ENCODE measurements at places on chromosomes 12 and 14.

DNA sequence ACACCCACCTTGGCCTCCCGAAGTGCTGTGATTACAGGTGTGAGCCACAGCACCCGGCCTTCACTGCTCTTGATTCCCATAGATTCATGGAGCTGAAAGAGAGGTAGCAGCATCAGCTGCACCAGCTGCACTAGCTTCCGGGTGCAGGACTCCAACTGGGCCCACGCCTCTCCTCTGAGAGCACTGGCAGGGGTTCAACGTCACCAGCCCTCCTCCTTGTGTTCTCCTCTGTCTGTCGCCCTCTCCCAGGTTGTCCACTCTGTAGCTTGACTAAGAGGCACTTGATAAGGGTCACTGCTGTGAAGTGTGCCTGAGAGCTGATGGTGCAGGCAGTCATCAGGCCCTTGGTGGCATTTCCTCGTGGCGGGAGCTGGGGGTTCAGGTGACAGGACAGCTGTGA lies 28.3 kb downstream of the MLXIP start:
- no peak for DNase-seq

- no peak for DNase-seq
Observed at GRCh38 chr12:1272142-1272541, 281.1 kb downstream of the ERC1 start.

DNA sequence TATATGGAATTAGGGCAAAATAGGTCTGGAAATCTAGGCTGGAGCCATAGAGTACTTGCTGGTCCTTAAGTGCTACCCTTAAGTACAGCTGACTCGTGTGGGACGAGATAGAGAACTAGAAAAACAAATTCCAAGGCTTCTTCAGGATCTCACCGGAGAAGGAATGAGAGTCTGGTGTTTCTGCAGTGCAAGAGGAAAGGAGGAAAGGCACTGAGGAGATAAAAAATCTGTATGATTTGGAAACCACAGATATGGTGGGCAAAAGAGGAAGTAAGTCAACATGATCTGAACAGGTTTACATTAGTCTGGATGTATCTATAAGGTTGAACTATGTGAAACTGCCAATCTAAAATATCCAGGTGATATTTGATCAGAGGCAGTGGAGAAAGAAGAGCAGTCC lies 134.4 kb upstream of the SOX5 start:
- no peak for DNase-seq

DNA sequence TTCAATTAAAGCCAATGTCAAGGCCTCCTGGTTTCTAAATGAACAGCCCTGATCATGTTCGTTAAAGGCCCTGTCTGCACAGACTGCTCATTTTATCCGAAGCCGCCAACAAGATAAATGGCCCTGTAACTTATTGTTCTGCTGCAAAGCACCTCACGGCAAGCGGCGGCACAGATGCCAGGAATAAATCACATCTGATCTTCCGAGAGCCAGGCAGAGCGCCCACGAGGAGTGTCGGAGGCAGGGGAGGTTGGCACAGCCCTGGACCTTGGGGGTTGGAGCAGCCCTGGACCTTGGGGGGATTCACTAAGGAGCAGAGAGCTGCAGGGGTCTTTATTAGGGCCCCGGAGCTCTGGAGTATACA lies 110.5 kb downstream of the SCARB1 start:
- DNase-seq: no peak

GRCh38 chr12:6538420-6539313 lies 4.3 kb downstream of the GAPDH start:
- no peak for DNase-seq

- peak; percentile 60 for DNase-seq
Observed at GRCh38 chr14:100065111-100065871, at the start of gene EVL. Gene EVL (plus strand): TSS chr14:100065422. CDS start chr14:100065501, 79 bp downstream.

DNA sequence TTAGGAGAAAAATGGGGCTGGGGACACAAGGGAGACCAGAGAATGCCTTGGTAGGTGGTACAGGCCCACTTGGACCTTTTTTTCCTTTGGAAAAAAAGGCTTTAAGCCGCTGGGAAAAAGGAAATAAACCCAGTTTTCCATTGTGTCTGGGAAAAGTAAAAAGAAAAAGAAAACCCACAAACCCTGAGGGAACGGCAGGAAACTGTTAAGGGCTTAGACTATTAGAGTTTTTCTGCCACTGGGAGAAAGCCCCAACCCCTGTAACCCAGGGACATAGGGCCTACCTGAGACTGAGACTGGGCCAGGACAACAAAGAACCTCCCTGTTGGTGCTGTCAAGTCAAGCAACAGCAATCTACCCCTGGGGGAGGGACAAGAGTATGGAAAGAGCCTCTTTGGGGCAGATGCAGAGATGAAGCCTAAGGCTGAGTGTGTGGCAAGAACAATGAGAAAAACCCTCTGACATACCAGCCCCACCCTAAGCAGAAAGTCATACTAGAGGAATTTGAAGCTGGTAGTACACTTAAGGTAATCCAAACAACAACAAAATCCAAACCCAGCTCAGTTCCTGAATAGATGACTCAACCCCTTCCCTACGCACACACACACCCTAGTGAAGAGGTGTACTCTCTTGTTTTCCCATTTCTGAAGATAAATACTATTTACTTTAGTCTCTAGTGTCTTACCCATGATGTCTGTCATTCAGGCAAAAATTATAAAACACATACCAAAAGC lies 22.8 kb downstream of the ATF1 start:
- DNase-seq: no peak

GRCh38 chr12:110720516-110720915 lies 22.2 kb downstream of the PPP1CC start:
- DNase-seq: no peak

GRCh38 chr14:100587086-100587762 lies at the start of gene BEGAIN:
Gene BEGAIN (minus strand): TSS chr14:100587417. CDS start chr14:100587290, 127 bp downstream.
- no peak for DNase-seq

DNA sequence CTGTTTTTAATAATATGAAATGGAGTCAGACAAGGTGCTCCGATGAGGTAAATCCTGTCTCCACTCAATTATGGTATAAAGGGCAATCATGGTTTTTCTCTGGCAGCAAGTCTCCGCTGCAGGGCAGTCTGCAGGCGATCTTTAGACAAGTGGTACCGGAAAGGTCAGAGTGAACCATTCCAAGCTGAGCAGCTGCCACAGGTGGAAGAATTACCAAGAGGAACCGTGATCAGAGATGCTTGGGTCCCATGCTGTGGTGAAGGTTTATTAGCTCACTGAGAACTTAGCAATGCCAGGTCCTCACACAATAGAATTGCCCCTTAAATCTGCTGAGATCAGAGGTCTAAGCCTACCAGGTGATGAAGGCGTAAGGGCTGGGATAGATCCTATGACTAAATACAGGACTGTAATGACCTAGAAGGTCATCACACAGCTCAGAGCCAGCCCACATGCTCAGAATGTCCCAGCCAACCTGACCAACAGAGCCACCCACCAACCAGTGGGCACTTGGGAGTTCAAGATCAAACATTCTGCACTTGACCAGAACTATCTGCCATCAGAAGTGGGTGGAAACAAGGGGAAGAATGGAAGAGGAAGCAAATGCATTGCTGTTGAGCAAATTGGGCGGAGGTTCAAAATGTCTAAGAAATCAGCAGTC lies 175.2 kb upstream of the BCL2L14 start:
- DNase-seq: no peak

GRCh38 chr12:33484161-33484560 lies 44.5 kb upstream of the SYT10 start:
- DNase-seq: no peak

- no peak for DNase-seq
Observed at GRCh38 chr14:97280526-97280925, 483.3 kb downstream of the VRK1 start.

- DNase-seq: no peak
Observed at GRCh38 chr12:130813436-130813835, 25.6 kb downstream of the STX2 start.

- no peak for DNase-seq
Observed at GRCh38 chr12:19739195-19739776, 300.0 kb downstream of the AEBP2 start.

- DNase-seq: no peak
Observed at GRCh38 chr12:76738824-76739579, 24.9 kb upstream of the ZDHHC17 start.

DNA sequence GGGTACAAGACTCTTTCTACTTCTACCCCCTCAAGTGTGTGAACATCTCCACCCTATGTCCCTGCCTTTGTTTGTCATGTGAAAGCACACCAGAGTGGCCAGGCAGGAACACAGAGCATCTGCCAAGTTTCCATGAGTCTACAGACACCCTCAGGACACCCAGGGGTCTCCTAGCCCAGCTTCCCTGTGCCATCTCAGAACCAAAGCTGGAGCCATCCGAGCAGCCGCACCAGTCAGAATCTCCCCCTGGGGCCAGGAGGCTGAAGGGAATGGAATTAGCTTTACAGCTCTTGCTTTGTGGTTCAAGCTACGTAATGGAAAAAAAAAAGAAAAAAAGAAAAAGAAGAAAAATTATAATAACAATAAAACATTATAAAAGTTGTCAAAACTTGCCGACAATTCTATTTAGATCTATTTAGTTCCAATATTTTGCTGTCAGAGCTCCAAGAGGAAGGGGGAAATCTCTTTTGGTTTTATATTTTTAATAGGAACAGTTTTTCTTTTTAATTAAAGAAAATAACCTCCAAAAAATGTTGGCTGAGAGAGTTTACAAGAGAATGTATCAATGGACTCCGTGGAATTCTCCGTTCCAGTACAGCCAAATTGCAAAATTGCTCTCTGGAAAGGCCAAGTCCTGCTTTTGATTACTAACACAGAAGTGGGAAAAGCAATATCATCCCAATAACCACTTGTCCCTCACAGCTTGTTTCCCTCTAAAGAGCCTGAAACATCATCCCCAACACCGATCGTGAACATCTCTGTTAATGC lies 37.1 kb downstream of the TBX5 start:
- no peak for DNase-seq

GRCh38 chr14:23401291-23401690 lies 6.8 kb downstream of the MYH6 start:
- no peak for DNase-seq
